ENCODE measurements at places on chromosomes 6 and 20. TPM values are rescaled to one million over a fixed set of nuclear protein-coding genes. Genes with fewer than 3 reads are reported as not detected.

Gene LZTS3
- 36.3 TPM for total RNA-seq

Gene SRMS
- not detected for total RNA-seq

Gene ZNF337
- total RNA-seq = 17.3 TPM

Gene OR2H2
- not detected for total RNA-seq

Gene HCRTR2
- not detected for total RNA-seq

Gene SLC17A1
- total RNA-seq = not detected

Gene NOP56
- total RNA-seq = 53.8 TPM
